ENCODE measurements at places on chromosomes 2 and 18.

DNA sequence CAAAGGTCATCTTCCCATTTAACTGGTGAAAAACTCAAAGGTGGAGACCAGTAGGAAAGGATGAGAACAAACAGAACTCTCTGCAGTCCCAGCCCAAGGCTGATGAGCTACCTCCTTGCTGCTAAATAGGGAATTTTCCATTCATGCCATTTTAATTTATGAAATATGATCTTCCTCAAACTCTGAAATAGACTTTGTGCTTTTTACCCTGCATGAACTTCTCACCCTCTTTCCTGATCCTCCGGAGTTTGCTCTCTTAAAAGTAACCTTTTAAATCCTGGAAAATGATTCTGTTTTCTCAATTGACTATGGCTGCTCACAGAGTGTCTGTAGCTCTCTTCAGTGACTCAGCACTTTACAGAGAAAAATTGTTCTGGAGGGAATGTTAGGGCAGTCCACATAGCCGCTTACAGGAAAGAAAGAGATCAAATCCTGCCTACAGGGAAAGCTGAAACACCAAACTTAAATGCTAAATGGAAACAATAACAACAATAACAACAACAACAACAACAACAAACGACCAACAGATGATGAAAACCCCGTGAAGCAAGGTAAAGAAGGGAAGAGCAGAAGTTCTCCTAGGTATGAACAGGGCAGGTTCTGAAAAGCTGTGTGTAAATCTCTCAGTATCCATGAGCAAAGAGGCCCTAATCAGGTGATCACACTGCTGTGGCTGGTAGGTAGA lies 79.8 kb upstream of the SESTD1 start:
- no peak for DNase-seq

DNA sequence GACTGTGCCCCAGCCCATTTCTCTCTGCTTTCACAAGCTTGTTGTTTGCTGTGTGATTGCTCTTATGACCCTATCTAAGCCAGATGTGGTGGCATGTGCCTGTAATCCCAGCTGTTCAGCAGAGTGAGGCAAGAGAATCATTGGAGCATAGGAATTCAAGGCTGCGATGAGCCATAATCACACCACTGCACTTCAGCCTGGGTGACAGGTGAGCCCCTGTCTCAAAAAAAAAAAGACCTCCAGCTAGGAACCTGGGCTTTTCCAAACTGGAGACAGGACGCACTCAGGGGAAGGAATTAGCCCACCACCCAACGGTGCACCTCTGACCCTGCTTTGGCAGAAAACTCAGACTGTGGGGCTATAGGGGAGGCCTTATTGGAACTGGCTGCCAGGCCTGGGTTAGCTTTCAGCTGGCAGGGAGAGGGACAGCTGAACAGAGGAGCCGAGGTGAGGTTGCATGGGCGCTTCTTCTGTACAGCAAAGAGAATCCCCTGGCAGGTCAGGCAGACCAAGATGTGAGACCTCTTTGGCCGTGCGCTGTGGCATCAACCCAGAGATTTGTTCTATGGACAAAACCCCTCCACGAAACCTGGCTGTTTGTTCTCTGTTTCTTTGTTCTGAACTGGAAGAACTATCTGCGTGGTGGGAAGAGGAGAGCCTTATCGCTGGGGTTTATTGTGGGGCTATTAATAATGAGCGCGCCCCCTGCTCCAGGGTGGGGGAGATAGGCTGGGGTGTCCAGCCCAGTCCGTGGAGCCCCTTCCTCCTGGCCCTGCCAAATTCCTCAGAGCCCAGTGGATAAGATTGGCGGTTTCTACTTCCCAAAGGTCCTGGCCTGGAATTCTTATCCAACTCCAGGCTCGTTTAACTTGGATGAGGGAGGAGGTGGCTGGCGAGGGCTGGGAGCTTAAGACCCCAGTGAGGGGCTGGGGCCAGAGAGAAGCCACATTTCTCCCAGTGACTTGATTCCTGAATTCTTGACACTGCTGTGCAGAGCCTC lies 38.8 kb upstream of the SMAD7 start:
- no peak for DNase-seq

- no peak for DNase-seq
Measured at GRCh38 chr2:15665067-15665942, 73.6 kb downstream of the DDX1 start.

DNA sequence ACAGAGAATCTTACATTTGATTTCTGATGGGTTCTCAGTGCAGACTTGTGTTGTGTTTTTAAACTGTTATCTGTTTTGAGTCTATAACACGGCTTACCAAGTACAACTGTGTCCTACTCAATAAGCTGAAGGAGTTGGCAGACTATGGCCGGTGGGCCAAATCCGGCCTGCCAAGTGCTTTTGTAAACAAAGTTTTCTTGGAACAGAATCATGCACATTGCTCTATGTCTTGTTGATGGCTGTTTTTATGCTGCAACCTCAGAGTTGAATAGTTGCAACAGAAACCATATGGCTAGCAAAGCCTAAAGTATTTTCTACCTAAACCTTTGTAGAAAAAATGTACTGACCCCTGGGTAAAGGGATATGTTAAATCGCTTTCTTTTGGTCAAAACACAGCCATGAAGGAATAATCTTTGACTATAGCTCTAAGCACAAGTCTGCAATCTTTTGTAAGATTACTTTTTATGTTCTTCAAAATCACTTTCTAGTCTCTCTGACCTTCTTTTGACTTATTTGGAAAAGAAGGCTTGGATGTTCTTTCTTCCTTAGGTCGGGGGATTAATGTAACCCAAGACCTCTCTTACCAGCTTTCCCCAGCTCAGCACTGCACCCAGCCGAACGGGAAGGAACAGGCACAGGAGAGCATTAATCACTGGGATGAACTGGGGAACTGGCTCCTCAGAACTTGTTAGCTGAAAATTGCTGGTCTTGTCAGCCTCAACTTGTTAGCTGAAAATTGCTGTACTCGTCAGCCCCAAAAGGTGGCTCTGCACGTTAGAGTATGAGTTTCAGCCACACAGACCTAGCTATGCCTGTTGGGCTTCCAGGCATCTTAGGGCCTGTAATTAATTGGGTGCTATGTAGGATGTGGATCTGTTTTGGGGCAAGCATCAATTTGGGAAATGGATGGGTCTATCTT lies 75.4 kb downstream of the CD8B2 start:
- no peak for DNase-seq

GRCh38 chr2:138275881-138276280 lies 225.7 kb upstream of the SPOPL start:
- peak; percentile 13 for DNase-seq

- peak; percentile 99 for DNase-seq
Measured at GRCh38 chr18:49725809-49726674, 87.3 kb downstream of the ACAA2 start.

DNA sequence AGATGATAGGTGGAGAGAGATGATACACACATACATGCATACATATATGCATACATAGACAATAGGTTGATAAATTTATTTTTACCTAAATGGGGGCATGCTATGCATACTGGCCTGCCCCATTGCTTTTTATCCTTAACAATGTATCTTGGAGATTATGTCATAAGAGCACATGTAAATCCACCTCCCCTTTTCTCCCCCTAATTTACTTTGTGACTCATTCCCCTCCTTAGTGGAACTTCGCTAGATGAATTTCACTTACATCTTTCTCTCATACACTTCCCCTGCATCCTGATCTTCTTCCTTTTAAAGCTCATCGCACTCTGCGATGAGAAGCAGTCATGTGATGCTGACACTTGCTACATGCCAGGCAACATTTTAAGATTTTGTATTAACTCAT lies 223.6 kb downstream of the C1D start:
- no peak for DNase-seq

GRCh38 chr2:207082619-207083018 lies 83.1 kb downstream of the KLF7 start:
- DNase-seq = no peak

DNA sequence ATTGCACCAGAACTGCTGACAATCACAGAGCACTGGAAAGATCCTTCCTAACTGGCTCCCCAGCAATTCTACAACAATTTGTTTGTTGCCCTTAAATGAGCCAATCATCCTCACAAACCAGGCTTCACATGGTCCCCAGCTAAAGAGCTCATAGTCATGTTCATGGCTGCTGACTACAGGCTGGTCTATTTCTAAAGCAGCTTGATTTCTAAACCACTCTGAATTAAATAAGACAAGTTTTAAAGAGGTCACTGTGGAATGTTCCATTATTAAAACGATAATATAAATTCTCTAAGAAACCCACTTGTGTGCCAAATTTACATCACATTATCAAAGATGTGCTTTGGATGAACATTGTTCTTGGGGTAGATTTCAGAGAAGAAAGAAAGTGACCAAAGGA lies 110.7 kb downstream of the COPS8 start:
- no peak for DNase-seq

DNA sequence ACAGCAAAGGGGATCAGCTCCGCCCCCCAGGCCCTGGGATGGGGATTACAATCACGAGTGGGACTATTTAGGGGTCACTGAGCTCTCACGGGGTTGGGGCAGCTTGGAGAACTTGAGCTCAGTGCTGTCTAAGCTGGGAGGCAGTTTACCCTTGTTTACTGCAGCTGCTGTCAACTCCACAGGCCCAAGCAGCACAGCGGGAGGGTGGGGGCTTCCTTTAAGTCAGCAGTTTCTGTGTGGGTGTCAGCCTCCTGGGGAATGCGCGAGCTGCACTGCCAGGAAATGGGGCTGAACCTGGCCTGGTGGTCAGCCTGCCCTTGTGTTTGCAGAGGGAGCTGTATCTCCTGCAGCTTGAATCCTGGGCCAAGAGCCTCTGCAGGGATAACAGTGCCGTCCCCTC lies 29.8 kb downstream of the TOGARAM2 start:
- DNase-seq = no peak

- no peak for DNase-seq
Measured at GRCh38 chr2:202769201-202769600, 102.4 kb downstream of the ICA1L start.

DNA sequence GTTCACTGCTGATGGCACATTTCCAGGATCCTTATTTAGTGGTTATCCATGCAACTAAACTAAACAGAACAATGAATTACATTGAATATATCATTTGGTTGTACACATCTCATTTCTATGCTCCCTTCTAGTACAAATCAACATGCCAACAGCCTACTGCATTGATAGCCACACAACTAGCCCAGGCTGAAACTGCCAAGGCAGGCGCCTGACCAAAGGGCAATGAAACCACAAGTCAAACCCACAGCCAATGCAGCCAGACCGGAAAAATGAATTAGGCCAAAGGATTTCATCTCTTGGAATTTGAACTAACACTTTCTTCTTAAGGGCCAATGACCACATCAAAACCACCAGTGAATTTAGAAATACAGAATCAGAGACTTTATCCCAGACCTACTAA lies 196.4 kb downstream of the NOL4 start:
- DNase-seq = peak; percentile 91

DNA sequence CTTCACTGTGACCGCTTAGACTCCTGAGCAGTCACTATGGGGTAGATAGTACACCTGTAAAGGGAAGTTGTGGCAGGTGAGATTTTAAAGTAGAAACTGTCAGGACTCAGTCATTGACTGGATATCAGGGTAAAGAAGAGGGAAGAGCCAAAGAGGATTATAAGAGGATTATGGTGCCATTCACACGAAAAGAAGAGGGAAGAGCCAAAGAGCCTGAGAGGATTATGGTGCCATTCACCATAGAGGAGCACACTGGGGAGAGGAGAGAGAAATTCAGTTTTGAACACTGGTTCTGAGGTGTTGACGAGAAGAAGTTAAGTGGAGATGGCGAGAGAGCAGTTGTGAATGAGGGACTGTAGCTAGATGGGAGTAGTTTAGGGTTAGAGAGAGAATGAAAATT lies 16.9 kb upstream of the KCNJ13 start:
- DNase-seq = no peak

DNA sequence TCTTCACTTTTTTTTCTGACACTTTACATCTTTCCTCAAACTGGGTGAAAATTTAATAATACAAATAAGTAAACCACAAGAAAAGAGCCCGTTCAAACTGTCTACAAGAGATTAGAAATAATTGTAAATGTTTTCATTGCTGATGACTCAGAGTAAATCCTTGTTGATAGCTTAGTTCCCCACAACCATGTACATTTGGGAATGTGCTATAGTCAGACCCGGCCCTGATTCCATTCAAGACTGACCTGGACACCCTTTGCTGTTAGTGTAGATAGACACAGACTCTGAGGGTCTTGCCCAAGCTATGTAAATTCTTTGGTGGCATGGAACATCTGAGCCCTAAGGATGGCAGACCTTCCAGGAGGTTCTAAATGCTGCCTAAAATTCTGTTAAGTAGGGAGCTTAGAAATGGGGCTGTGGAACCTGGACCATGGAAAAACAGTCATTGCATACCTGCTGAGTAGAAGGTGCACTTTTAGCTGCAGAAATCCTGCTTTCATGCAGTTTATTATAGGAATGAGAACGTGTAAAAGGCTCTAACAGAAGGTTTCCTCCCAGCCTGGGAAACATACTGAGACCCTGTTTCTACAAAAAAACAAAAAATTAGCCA lies 3.7 kb downstream of the MALT1 start:
- DNase-seq = no peak

- no peak for DNase-seq
Measured at GRCh38 chr18:34742891-34743341, 32.8 kb downstream of the DTNA start.

DNA sequence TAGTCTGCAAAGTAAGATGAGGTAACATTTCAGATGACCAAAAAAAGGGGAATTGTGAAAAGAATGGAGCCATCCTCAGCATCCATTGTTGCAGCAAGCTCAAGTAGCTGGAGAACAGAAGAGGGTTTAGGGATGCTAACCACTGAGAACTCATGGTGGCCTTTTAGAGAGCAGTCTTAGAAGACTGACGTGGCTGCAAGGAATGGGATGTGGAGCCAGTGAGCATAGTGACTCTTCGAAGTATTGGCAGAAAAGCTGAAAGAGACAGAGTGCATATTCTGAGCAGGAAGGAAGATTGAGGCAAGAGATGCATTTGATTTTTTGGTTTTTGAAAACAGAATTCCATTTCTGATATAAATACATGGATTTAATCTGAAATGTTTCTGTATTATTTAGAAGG lies 151.2 kb downstream of the UBE2E3 start:
- DNase-seq = no peak

- DNase-seq = no peak
Measured at GRCh38 chr2:216497382-216498069, 1.1 kb upstream of the RPL37A start.

GRCh38 chr18:12857215-12857905 lies 26.7 kb downstream of the PTPN2 start:
- DNase-seq = no peak

- no peak for DNase-seq
Measured at GRCh38 chr18:12302391-12303147, 5.5 kb upstream of the TUBB6 start.

GRCh38 chr2:2331881-2332280 lies 806 bp upstream of the MYT1L start:
- DNase-seq = no peak

GRCh38 chr2:25372405-25373268 lies 30.9 kb upstream of the DNMT3A start:
- no peak for DNase-seq

DNA sequence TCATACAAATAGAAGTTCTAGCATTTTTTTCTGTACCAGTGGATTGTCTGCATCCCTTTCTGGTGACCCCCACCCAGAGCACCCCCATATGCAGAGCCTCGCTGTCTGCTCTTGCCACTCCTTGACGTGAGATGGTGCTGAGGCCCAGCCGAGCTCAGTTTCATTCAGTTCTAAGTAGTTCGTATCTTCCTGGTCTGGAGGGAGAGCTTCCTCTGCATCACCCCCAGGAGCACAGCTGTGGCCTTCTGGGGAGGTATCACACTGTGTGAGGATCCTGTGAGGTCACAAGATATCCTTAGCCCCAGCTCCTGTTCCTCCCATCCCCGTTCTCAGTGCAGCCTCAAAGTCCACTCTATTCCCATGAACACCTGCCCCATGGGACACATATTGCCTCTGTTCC lies 132.7 kb downstream of the PTGR3 start:
- DNase-seq = no peak
